ENCODE measurements at places on chromosomes 11 and 22.

DNA sequence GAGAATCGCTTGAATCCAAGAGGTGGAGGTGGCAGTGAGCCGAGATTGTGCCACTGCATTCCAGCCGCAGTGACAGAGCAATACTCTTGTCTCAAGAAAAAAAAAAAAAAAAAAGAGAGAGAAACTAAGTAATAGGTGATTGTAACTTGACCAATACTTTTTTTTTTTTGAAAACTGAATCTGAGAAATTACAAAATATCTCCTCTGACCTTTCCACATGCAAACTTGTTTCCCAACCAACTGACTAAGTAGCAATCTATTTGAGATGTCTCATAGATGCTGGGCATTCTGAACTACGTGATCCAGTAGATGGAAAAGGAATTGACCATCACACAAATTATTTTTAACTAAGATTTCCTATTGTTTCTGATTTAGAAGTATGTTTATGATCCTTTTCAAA, 407.3 kb upstream of the CHORDC1 start:
- DNase-seq, result no peak

DNA sequence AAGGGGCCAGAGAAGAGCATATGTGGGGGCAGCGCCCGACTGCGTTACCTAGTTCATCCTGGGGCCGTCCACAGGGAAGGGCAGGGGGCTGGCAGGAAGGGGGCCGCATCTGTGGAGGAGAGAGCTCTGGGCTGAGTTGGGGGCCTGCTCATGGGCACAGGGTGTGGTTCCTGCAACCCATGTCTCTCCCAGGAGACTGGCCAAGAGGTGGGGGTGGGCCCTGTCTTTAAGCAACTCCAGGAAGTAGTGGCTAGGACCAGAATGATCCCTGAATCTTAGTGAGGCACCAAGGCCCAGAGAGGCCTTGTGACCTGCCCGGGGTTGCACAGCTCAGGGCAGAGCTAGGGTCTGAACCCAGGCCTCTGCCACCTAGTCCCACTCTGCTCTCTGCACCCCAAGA, 21.9 kb downstream of the CSNK1E start:
- no peak for DNase-seq

GRCh38 chr11:21402274-21402673, 732.9 kb downstream of the NELL1 start:
- DNase-seq, result no peak

GRCh38 chr22:29707010-29707409, 12.8 kb upstream of the CABP7 start:
- DNase-seq, result no peak

Data from cerebellar nuclear complex (tissue), 1 donor.